ENCODE measurements at places on chromosomes 12 and 14.

DNA sequence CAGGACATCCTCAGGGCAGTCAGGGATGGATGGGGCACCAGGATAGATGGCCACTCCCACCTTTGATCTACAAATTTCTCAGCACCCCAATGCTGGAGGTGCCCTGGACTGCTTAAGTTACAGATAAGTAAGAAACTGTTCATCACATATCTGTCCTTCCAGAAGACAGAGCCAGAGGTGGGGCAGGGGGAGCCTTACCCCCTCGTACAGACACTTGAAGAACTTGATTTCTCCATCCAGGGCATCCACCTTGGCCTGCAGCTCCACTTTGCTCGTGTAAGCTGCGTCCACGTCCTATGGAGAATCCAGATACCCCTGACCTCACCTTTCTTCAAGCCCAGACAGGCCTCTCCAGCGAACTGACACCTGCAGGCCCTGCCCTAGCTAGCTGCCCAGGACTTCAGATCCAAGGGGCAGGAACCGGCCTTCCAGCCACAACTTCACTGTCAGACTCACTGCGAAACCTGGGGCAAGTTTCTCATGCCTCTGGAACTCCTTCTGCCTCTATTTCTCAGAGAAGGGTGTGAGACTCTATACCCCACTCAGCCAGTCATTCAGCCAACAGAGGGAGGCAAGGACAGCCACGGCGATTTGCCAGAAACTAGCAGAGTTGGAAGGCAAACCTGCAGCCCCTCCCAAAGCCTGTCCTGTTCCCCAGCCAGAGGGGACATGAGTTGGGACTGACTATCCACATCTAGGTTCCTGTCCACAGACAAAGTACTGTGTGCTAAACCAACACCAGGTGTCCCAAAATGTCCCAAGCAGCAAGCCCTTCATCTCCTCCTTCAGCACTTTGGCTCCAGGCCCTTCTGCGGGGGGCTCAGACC, 3.8 kb downstream of the KRT73 start:
- DNase-seq, result no peak

GRCh38 chr12:17159506-17160300, 553.7 kb upstream of the LMO3 start:
- DNase-seq, result no peak

DNA sequence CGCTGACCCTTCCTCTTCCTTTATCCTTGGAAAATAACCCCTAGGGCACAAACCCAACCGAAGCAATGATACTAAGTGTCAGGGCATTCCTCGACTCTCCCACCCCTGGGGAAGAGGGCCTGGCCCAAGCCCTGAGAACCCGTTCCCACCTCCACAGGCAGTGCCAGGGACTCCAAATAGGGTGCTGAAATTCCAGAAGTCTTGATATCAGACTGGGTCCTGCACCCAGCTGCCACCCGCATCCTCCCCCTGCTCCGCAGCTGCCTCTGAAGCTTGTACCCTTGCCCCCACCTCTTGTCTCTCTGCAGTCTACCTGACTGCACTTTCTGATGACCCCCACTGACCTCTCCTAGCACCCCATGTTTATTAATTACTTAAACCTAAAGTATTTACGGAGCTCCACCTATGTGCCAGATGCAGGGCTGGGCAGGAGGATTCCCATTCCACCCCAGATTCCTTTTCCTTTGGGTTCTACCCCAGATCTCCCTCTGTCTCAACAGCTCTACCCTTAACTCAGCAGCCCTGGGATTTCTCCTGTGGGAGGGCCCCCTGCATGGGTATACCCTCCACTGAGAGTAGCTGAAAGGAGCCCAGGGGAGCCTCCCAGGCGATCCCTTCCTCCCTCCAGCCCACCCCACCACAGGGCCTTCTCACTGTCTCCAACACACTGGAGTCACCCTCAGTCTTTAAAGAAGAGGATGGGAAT, 4.1 kb upstream of the KRT18 start:
- no peak for DNase-seq

- DNase-seq, result no peak
Measured at GRCh38 chr12:80937391-80938238, at the start of gene LIN7A. Gene LIN7A, minus strand, starts transcription at chr12:80937934. Its CDS starts 212 bp downstream, at chr12:80937722.

GRCh38 chr14:60225265-60225664, 23.8 kb upstream of the PPM1A start:
- DNase-seq, result no peak

DNA sequence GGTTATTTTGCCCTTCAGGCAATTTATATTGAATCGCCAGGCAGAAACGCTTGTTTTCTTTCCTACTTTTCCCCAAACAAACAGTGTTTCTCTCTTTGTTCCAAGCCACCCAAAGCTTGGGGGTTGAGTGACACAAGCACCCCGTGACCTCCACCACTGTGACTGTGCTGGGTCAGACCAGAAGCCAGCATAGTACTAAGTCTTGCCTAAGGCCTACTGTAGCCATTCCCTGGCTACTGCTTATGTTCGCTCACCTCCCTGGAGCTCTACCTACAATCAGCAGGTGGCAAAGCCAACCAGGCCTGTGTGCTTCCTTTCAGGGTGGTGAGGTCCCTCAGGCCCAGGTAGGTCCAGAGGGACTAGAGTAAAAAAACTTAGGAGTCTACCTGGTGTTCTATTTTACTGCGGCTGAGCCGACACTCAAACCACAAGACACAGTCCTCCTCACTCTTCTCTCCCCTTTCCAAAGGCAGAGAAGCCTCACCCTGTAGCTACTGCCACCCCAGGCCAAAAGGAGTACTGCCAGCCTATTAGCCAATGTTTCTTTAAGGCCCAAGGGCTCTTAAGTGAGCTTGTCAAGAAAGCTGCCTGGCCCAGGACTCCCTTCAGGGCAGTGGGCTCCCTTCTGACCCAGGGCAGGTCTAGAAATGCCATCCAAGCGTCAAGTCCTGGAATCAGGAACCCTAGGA, 411.8 kb upstream of the MIS18BP1 start:
- no peak for DNase-seq

DNA sequence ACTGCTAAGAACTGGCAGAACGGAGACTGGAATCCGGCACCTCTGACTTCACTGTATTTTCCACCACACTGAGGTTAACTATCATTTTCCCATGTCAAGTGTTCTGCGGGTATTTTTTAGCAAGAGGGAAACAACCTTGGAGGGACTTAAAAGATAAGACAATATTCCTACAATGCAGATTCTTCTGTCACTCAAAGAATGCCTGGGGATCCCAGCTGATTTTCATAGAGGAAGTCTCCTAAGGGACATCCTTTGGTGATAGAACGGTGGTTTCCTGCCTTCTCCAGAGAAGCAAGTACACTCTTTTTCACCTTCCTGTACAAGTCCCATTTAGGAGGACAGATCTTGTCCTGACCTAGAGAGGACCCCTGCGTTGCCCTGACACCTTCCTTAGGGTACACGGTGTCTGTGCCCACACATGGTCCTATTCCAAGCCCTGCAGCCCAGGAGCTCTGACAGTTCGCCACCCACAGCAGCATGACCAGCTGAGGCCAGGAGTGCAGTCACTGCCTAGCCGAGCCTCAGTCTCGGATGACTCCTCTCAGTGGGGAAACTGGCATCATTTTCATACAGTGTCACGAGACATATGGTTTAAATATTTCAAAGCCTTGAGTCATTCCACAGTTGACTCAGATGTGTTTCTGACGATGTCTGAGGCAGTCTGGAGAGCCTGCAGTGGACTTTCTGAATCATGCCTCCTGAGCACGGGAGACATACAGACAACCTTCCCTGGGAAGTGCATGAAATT, 181.3 kb upstream of the FKBP4 start:
- DNase-seq, result peak; percentile 6

DNA sequence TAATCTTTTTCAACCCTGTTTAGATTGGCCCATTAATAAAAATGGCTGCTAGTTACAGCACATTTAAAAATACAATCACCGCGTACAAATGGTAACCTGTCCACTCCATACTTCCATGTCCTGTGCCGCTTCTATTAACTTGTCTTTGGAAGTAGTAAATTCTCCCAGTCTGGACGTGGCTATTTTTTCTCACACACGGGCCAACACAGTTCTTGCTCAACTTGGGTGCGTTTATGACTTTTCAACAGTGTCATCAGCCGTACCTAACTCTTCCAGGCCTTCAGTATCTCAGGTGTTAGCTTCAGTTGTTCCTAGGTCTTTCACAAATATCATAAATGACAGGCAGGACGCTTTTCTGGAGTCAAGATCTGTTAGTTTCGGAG, 475 bp upstream of the PCNX1 start:
- no peak for DNase-seq

GRCh38 chr12:67922245-67922644, 67.0 kb upstream of the IFNG-AS1 start:
- no peak for DNase-seq

DNA sequence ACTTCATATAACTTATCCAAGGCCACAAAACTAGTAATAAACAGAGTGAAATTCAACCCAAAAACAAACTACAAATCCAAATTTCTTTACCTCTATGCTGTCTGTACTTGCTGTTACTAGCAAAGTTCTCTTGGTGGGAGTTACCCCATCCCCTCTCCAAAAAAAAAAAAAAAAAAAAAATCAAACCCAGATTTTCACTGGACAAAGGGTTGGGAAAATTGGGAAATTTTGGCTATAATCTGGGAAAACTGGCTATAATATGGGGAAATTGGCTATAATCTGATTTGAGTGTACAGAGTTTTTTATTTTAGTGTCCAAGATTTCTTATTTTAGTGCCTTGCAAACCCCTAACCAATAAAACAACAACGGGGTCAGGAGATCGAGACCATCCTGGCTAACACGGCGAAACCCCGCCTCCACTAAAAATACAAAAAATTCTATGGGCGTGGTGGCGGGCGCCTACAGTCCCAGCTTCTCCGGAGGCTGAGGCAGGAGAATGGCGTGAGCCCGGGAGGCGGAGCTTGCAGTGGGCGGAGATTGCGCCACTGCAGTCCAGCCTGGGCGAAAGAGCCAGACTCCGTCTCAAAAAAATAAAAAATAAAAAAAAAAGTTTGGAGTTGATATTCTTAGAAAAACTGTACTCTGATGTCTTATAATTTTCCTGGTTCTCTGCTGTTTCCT, 148.4 kb downstream of the CHST11 start:
- no peak for DNase-seq

DNA sequence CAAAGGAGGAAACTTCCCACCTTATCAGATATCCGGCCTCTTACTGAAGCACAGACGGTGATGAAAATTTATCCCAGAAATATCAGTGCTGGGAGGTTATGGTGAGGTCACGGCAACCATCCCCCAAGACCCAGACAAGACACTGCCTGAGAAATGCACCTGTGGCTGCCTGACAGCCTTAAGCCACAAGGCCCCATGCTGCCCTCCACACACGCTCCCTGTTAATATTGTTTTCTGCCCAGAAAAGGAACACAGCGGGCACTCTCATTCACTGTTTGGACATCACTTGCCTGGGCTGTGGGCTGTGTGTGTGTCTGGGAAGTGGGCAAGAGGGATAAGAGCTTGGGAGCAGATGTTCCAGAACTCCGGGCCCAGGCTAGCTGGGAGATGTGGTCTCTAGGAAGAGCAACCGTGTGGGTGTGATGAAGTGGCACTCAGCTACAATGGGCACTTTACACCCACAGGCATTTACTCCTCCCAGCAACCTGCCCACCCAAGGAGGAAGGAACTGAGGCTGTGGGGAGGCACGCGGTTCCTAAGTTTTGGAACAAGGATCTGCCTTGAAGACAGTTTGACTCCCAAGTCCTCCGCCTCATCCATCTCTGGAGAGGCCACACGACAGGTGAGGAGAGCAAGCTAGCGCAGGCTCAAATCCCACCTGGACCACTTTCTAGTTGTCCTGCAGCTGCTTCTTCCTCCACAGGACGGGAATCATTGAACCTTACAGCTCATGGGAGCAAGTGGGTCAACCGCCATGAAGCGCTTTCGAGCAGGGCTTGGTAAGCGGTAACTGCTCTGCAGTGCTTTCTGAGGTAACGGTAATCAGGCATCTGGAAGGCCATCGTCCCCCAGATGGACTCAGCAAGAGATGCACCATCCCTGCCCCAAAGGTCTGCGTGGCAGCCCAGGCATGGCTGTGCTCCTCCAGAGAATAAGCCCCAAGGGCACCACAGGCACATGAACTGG, 91.4 kb downstream of the CHGA start:
- DNase-seq, result no peak

All from activated CD4-positive, alpha-beta T cell treated with anti-CD3 and anti-CD28 coated beads for 24 hours (primary cell).